ENCODE measurements at places on chromosomes 6 and 20.

DNA sequence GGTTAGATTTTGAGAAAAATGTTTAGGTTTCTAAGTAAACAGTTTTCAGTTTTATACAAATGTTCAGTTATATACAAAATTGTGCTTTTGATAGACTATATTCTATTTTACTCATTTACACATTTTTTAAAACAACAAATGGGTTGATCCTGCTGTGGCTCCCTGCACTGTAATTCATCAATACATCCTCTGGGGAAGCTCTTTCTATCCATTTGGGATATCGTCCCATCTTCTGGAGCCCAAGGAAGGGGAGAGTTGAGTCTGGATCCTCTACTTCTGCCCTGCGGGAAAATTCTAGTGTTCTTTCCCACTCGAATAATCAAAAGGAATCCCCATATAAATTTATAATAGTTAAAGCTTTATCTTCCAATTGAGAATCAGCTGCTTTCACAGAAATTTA, 75.0 kb downstream of the SYCP2L start:
- no peak overlapping the region for H3K4me3 ChIP-seq
- no peak for DNase-seq
- H3K27ac ChIP-seq: no peak overlapping the region
- no peaks in the 10 kb centered on the region for H3K4me1 ChIP-seq

DNA sequence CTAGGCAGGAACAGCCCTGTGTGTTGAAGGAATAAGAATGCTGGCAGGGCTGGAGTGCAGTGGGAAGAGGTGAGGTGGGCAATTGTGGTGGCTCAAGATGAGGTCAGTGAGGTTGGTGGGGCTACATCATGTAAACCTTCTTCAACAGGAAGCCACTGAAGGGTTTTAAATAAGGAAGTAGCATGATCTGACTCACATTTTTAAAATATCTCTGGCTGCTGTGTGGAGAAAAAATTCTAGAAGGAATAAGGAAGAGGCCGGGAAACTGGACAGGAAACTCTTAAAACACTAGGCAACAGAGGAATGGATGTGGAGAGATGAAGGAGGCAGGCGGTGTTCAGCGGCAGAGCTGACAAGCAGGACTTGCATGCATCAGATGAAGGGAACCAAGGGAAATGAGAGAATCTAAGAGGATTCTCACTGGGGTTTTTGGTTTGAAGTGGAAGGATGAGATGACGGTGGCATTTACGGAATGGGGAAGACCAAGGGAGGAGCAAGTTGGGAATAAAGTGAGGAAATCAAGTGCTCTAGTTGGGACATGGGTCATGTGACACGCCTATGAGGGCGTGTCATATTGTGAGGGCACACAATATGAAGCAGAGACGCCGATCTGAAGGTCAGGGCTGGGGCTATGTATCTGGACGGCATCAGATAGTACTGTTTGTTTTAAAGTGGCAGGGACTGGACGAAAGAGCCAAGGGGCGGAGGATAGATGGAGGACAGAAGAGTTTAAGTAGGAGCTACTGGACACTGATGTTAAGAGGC, 18.2 kb downstream of the TMEM242 start:
- no peaks in the 10 kb centered on the region for H3K27me3 ChIP-seq
- H3K4me1 ChIP-seq: no peaks in the 10 kb centered on the region
- H3K36me3 ChIP-seq: no peaks in the 10 kb centered on the region
- H3K4me3 ChIP-seq: no peak overlapping the region
- no peak overlapping the region for H3K27ac ChIP-seq

- H3K4me3 ChIP-seq: no peak overlapping the region
- no peaks in the 10 kb centered on the region for H3K27me3 ChIP-seq
- no peak overlapping the region for H3K27ac ChIP-seq
- H3K4me1 ChIP-seq: no peaks in the 10 kb centered on the region
These were observed 908.0 kb downstream of the QKI start for GRCh38 chr6:164322533-164322932.

DNA sequence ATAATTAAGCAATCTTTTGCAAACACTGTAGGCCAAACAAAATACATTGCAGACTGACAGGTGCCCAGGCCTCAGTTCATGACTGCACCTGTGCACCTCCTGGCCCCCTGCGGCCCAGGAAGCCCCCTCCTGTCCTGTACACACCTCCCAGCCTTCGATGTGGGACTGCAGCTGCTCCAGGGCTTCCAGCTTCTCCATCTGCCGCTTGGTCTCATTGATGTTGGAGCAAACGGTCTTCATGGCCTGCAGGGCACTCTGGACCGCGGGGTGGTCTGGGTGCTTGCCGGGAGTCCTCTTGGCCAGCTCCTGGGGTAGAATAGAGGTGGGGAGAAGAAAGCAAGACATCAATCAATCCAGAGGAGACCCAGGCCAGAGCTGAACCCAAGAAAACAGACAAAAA, 119.7 kb downstream of the PREX1 start:
- no peak overlapping the region for H3K4me3 ChIP-seq
- H3K4me1 ChIP-seq: no peaks in the 10 kb centered on the region
- H3K36me3 ChIP-seq: no peaks in the 10 kb centered on the region
- H3K27me3 ChIP-seq: no peaks in the 10 kb centered on the region

- DNase-seq: no peak
- no peaks in the 10 kb centered on the region for H3K27me3 ChIP-seq
- no peak overlapping the region for H3K4me3 ChIP-seq
These were observed 130.6 kb downstream of the CD109 start for GRCh38 chr6:73826571-73826970.

GRCh38 chr6:142846883-142847287, 98.1 kb downstream of the HIVEP2 start:
- peaks cover 13% of the 10 kb centered on the region for H3K4me1 ChIP-seq
- no peak for DNase-seq
- H3K36me3 ChIP-seq: no peaks in the 10 kb centered on the region
- peaks cover 1% of the 10 kb centered on the region for H3K27me3 ChIP-seq

GRCh38 chr20:48784273-48784641, 43.5 kb downstream of the PREX1 start:
- H3K36me3 ChIP-seq: no peaks in the 10 kb centered on the region
- no peaks in the 10 kb centered on the region for H3K27me3 ChIP-seq
- no peak for DNase-seq
- no peaks in the 10 kb centered on the region for H3K4me1 ChIP-seq

- no peak overlapping the region for H3K27ac ChIP-seq
- H3K36me3 ChIP-seq: no peaks in the 10 kb centered on the region
- DNase-seq: peak; percentile 67
These were observed 867 bp downstream of the EBF4 start for GRCh38 chr20:2693286-2694007.

All from H1 (cell line).